ENCODE measurements at places on chromosomes 4 and X.

DNA sequence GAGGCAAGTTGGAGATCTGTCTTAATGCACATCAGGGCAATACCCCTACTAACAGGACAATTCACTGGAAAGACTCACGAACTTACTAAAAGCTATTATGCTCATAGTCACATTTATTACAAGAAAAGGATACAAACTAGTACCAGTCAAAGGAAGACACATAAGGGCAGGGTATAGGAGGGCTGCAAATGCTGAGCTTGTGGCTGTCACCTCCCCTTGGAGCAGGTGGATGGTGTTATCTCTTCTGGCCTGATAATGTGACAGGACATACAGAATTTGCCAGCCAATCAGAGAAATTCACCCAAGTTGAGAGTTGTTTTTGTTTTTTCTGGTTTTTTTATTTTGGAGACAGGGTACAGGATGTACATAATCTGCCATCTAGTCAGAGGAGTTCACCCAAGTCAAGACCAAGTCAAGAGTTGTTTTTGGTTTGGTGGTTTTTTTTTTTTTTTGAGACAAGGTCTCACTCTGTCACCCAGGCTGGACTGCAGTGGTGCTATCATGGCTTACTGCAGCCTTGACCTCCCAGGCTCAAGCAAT is 8.8 kb downstream of the HERC5 start:
- DNase-seq = no peak

DNA sequence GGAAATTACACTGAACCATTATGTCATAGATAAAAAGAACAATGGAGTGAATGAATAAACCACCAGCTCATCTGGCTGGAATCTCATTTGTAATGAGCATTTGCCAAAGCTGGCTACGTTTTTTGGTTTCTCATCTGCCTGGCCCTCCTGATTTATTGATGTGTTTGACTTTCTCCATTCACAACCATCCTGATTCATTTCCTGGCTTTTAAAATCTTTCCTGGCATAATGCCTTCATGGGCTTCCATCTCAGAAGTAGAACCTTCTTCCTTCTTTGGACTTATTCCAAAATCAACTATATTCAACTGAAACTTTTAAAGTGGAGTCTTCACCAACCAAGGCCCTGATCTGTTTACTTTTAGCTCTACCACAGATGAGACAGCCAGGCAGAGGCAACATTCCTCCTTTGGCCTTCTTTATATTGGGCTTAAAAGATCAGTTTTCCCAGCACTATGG is 36.0 kb upstream of the ARSJ start:
- DNase-seq = peak; percentile 97

DNA sequence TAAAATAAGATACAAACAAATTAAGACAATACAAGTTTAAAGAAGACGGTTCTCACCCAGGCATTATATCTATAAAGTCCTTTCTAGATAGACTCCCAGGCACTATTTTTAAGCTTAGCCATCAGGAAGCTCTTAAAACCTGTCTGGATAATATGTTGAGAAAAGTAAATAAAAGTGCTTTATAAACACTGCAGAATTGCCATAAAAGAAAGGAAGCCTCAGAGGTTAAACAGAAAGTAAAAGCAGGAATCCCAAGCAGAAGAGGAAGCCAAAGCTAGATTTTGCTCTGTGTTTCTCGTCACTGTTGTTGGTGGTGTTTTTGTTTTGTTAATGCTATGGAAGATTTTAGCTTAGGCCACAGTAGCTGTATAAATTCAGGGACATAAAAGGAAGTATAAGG is 1267.3 kb downstream of the PCDH19 start:
- no peak for DNase-seq

- no peak for DNase-seq
Observed at GRCh38 chr4:73161527-73162185, 92.1 kb upstream of the COX18 start.

- DNase-seq = no peak
Observed at GRCh38 chr4:2141022-2141761, 82.1 kb downstream of the NAT8L start.

DNA sequence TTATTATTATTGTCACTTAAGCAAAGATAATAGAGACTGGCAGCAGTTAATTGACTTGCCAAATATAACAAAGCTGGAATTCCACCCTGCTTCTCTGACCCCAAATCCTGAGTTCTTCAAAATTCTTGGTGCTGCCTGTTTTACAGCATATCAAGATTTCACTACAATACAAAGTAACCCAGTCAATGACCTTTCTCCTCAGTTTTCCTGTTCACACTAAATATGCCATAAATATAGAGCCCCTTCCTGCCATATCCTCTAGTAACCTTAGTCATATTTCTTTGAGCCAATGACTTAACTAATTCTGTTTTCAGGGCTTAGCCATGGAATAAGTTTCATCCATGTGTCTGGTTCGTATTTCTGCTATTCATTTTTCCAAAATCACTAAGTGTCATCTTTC is 315.3 kb upstream of the HS3ST1 start:
- DNase-seq = no peak

DNA sequence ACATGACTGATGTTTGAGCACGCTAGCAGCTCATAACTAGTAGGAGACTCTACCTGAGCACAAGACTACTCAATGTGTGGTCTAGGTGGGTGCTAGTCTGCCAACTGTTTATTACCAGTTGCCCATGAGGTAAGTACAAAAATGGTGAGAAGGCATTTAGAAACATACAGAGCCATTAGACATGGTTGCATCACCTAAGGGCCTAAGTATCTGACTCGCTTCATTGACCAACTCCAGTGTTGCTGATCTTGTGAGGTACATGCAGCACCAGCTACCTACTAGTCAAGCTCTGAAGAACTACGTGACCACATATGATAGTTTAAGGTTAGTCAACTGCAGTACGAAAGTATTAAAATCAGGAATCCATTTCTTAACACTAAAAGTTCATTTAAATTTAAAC is 39.9 kb downstream of the APBB2 start:
- DNase-seq = no peak

DNA sequence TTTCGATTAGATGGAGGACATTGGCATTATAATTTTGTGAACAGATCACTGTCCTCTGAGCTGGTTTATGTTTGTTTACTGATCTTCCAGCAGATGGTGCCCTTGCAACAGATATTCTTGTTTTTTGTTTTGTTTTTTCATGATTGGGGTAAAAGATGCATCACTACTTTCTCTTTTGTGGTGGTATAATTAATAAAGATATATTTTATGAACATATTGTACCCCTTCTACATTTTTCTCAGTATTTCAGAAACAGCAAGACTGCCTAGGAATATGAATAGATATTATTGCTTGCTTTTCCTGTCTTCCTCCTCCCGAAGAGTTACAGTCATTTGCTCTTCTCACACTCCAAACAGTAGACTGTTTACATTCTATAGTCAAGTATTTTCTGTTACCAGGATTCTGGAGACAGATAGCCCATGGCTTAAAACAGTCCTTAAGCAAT is 905.2 kb downstream of the TRAM1L1 start:
- no peak for DNase-seq

DNA sequence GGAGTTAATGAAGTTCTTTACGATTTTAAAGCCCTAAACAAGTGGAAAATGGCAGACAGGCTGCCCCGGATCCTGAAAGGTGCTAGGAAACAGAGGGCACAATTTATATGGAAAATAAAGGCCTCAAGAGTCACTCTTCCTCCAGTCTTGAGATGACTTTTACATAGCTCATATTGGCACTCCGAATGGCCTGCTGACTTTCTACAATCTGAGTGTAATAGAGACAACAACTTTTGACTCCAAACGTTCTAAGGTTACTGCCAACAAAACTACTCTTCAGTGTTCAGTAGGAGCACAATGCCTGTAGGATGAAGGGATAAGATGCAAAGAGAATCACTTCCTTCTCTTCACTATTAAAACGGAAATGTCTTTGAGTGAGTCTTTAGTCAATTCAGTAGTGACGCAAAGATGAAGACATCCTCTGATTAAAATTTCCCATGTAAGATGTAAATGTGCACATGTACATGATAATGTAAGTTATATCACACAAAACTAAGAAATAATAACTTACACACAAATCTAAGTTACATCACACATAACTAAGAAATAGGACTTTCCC is 40.5 kb downstream of the VEGFC start:
- no peak for DNase-seq

DNA sequence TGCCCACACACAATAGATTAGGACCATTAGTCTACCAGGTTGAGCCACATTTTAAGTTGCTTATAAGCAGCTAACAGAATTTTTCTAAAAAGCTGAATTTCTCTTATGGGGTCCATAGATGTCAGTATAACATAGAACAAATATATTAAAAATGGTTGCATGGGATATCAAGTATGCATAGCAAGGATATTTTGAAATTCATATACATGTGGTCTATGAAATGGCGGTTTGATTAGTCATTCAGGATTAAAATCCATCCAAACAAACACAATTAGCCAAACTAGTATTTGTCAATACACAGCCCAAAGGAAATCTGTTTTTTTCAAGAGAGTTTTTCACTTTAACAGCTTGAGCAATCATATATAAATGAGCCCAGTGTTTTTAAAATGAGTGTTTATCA is 33.5 kb upstream of the AMOT start:
- DNase-seq = no peak

DNA sequence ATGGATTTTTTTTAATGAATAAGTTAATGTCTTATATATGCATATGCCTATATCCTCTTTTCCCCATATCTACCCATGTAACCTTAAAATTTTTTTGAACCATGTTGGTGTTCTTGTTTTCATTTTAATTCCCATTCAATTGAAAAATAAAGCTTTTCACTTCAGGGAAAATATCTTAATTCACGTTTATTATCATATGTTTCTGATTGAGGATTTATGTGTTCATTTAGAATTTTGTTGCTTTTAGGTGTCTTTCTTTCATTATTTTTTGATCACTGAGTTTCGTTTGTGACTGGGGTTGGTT is 29.1 kb downstream of the HADH start:
- no peak for DNase-seq

GRCh38 chr4:72827968-72828367 is 241.5 kb downstream of the COX18 start:
- no peak for DNase-seq

- DNase-seq = no peak
Observed at GRCh38 chr4:165621983-165622382, 243.2 kb downstream of the CPE start.

- no peak for DNase-seq
Observed at GRCh38 chrX:72348247-72348979, 42.7 kb upstream of the CITED1 start.

- DNase-seq = no peak
Observed at GRCh38 chrX:111470681-111471403, 40.6 kb upstream of the SERTM2 start.

DNA sequence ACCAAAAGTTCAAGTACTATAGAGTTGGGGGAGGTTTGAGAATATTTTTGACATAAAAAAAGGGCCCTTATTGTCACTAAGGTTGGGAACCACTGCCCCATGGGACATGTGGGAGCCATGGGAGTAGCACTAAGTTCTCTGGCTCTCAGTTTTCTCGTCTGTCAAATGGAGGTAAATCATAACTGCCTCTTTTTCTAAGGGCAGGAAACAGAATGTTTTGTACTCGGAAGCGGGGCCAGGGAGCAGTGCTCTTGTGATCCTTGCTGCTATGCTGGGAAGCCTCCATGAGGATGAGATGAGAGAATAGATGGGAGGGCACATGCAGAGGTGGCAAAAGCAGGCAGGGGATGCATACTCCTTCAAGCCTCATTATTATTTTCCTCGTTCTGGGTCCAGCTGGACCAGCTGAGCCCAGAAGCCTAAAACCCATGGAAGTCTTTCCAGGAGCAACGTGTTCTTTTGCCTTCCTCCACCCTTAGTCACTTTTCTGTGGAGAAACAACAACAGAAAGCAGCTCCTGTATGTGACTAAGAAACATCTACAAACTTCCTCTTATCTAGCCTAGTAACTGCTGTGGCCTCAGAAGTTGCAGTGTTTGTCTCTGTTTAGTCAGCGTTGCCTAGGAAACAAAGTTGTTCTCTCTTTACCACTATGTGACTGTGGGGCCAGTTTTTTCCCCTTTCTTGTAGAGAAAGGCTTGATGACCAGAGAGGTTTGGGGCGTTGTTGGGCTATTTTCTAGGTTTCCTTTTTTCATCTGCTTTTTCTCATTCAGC is 64.8 kb downstream of the TSC22D3 start:
- DNase-seq = no peak

- DNase-seq = no peak
Observed at GRCh38 chr4:108889696-108890483, 127.0 kb upstream of the ETNPPL start.

DNA sequence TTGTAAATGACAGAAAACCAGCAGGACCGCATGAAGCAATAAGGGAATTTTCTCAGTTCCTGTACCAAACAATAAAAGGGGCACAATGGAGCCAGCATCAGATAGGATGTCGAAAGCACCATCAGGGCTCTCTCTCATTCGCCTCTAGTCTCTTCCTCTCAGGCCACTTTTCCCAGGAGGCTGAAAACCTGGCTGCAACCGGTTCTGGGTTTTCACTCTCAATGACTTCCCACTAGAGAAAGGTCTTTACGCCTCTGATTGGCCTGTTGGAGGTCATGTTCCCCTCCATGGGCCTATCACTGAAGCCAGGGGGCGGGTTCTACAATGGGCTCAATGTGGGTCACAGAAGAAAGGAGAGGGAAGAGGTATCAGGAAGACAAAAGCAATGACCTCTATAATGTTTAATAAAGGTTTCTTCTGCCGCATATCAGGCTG is 29.3 kb downstream of the ZNF827 start:
- DNase-seq = no peak

GRCh38 chrX:27555514-27555913 is 34.6 kb upstream of the DCAF8L2 start:
- no peak for DNase-seq

- no peak for DNase-seq
Observed at GRCh38 chr4:173543266-173543665, 13.2 kb upstream of the HAND2 start.

- DNase-seq = no peak
Observed at GRCh38 chr4:129040471-129040870, 52.9 kb downstream of the SCLT1 start.

- DNase-seq = no peak
Observed at GRCh38 chrX:79167462-79167861, 23.0 kb downstream of the GPR174 start.

- DNase-seq = no peak
Observed at GRCh38 chr4:89099034-89099433, 12.3 kb upstream of the TIGD2 start.

DNA sequence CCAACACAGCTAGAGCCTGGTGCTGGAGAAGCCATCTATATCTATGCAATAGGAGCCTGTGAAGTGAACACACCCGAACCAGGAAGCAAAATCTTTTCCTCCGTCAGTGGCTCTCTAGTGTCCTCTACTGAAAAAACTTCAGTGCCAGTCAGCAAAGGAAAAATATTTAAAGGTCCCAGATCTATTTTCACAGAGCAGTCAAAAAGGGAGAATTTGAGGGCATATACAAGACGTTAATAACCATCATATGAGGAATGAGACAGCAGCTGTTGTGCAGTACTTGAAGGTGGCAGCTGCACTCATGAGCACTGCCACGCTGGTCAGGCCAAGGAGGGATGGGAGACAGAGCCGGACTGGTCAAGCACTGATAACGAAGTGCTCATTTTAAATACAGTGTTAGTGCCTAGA is 14.4 kb downstream of the MCUB start:
- DNase-seq = no peak

Measured in NCI-H446 treated with DMSO at 0.1 percent for 48 hours (cell line).